ENCODE measurements at places on chromosomes 3 and 15. TPM values are rescaled to one million over a fixed set of nuclear protein-coding genes. Genes with fewer than 3 reads are reported as not detected.

Gene LRRC31
- 0.36 TPM for polyA plus RNA-seq

Gene NLGN1
- polyA plus RNA-seq: 2.7 TPM

Gene FEM1B
- 55.9 TPM for polyA plus RNA-seq

Gene AAGAB
- 50.4 TPM for polyA plus RNA-seq

Gene ASB7
- polyA plus RNA-seq: 16.3 TPM

Gene MST1R
- polyA plus RNA-seq: 1.5 TPM

Gene HES1
- 73.7 TPM for polyA plus RNA-seq

Gene ANKRD63
- 0.32 TPM for polyA plus RNA-seq

Gene THPO
- 2.0 TPM for polyA plus RNA-seq

Gene TRAIP
- polyA plus RNA-seq: 9.8 TPM

Gene SKOR1
- polyA plus RNA-seq: 0.37 TPM

Gene ATP13A5
- 0.06 TPM for polyA plus RNA-seq

Gene KNG1
- 74.3 TPM for polyA plus RNA-seq
